Cortex of kidney (tissue), 1 donor: ENCODE measurements at places on chromosomes 6 and 20.

DNA sequence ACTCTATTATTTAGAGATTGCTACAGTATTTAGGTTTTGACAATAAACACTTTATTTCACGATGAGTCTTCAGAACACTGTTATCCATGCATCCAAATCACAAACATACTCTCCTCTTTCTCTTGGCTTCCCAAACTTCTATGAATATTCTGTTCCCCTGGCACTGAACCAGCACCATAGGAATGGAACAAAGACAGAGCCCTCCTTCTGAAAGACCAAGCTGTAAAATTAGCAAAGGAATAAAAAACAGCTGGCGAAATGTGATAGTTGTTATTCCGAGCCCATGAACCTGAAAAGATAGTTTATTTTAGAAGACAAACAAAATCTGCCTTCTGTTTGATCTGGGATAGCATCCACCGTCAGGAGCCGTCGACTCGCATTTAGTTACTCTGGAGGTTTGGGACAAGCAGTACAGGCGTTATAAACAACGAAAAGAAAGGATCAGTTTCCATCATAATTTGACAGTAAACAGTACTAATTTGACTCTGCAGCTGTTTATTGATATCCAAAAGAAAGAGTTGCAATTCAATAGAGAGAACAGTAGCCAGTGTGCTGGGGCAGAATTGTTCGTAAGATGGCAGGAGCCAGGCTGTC is 161.4 kb downstream of the CLIC5 start:
- DNase-seq, result no peak

- DNase-seq, result no peak
Observed at GRCh38 chr20:2680046-2680445, 12.5 kb upstream of the EBF4 start.

- DNase-seq, result no peak
Observed at GRCh38 chr6:85278466-85279035, 171.3 kb upstream of the NT5E start.

DNA sequence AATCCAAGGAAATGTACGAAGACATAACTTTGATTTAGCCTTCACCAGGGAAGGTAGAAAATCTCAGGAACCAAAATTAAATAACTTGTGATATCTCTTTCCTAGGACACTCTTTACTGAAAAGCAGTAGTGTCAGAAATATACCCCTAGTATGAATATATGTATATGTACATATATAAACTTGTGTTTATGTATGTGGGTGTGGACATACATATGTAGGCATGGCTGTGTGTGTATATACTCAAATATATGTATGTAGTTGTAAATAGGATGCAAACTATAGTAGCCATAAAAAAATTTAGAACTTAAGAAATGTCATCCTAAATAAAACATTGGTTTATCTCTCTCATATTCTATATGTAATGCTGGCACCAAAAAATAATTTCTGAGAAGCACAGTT is 500.8 kb downstream of the ADGRB3 start:
- DNase-seq, result no peak

GRCh38 chr6:8059129-8059528 is 5.1 kb downstream of the BLOC1S5 start:
- DNase-seq, result no peak

DNA sequence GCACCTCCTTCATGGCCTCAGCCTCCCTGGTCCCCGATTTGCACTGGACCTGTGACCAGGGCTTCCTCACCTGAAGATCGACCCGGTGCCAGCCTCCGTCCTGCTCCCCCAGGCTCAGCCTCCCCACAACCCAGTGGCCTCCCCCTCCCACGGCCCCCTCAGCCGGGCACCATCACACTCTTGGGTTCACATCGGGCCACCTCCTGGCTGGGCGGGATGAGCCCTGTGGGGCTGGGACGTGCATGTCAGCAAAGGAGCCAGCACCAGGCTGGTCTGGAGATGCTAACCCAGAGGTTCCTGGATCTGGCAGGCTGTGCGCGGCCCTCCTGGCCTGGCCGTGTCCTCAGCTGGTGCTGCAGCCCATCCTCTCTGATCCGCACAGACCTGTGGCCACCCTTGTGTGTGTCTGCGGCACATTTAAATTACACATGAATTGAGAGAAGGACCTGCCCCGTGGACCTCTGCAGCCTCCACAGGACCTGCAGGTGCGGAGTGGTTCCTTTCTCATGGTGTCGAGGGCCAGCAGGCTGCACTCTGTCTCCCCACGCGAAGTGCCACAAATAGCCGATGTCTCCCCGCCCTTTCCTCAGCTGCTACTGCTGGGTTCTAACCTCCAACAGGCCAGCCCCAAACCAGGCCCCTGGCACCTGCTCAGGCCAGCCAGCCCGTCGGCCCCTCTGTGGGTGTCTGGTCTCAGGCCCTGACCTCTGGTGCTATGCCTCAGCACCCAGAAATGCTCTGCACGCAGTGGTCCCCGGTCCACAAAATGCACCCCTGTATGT is 237.5 kb downstream of the ERMARD start:
- DNase-seq, result no peak

DNA sequence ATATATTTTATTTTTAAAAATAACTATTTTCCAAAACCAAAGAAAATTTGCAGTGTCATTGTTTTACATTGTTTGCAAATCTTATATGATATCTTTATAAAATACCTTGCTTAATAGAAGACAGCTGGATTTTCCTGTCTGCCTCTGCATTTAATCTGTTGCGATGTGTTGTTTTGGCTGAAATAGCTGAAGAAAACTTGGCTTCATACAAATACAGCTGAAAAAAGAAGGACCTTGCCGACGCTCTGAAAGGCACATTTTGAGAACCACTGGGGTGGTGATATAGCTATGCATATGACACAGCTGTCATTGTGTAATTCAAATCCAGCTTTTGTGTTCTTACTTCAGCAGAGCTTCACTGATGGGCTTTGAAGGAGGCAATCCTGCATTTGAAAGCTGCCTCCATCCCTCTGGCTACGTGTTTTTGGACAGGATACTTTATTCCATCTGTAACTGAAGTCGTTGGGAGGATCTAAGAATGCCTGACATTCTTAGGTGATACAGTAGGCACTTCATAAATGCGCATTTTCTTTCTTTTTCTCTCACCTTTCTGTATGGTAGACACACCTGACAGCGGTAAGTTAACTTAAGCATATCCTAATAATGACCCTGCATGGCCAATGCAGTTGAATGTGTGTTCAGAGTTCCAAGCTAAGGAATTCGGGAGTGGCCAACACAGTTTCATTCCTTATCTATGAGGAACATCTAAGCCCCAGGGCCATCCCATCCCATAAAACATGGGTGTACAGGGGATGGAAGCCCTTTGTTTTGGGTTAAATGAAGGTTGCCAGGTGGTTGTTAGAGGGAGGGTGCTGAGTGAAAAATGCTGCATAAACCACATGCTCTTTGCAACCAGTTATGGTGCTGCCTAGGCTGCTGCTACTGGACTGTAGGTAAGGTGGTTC is 213.0 kb downstream of the TFAP2A start:
- no peak for DNase-seq

DNA sequence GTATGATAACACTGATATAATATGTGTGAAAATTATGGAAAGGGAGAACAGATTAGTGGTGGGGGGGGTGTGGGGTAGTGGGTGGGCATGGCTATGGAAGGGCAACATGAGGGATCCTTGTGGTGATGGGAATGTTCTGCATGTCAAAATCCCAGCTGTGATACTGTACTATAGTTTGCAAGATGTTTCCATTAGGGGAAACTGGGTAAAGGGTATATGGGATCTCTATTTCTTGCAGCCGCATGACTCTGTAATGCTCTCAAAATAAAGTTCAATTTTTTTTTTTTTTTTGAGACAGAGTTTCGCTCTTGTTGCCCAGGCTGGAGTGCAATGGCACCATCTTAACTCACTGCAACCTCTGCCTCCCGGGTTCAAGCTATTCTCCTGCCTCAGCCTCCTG is 14.3 kb downstream of the ZBTB2 start:
- no peak for DNase-seq

DNA sequence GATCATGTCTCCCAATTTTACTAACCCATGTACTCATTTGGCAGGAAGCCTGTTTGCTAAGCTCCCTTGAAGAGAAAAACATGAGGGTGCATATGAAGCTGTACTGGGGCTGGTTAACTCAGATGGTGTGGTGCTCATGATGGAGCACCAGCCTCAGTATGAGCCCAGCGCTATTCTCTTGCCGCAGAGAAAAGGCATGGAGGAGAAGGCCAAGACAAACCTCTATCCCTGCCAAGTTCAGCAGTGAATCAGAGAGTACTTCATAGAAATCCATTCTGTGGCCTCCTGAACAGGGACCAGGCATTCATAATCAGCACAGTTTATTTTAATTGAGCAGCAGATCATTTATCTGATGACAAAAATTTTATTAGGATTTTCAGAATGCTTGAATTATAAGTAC is 398.1 kb downstream of the LMBRD1 start:
- DNase-seq, result no peak

DNA sequence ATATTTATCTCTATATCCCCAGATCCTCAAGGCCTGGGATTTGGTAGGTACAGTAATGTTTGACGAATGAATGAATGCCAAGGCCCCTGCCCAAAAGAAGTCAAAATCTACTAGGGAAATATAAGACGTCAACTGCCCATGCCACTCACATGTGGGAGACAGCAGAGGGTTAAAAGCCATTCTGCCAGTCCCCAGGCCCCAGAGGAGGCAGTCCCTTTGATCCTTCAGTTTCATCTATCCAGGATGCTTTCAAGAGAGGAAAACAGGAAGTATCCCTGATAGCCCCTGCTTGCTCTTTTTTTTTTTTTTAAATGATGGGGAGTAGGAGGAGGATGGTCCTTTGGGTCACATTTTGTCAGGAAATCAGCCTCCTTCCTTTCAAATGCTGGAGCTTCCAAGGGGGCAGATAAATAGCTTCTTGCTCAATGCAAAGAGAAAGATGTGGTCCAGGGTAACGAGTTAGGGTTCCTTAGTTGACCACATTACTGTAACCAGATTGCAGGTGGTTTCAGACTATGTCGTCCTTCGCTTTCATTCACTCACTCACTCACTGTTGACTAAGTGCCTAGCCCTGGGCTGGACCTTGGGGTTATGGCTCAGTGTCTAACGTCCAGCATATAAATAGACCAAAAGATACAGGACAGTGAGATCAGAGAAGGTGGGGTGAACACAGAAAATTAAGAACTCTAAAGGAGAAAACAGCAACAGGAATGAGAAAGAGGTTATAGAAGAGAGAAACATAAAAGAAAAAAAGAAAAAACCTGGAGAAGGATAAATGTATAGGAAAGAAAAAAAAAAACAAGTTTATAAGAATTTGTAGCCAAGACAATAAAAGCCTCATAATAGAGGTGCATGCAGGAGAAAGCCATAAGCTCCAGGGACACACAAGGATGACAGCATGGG is 64.6 kb upstream of the PIM1 start:
- no peak for DNase-seq

GRCh38 chr6:159493898-159494585 is 199.0 kb downstream of the SOD2 start:
- DNase-seq, result no peak

DNA sequence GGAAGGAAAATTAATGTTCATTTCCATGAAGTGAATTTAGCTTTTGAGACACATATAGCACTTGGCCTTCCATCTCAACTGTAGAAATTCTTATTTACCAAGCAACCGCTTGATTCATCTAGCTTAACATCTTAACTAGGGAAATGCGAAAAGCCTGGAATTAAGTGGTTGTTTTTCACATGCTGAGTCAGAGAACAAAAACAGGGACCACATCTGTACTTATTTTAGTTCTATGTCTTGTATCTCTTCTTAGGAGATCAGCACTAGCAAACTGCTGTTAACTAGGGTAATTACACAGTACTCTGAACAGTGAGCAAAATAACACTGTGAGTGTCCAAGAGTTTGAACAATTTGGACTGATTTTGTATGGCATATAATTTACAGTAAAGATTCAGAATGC is 590.9 kb upstream of the NRSN1 start:
- DNase-seq, result no peak

- DNase-seq, result no peak
Observed at GRCh38 chr6:72617721-72618120, 4.1 kb upstream of the KCNQ5 start.

GRCh38 chr6:2899596-2899995 is 3.5 kb downstream of the SERPINB9 start:
- DNase-seq, result no peak

GRCh38 chr6:45712076-45712475 is 303.6 kb downstream of the CLIC5 start:
- DNase-seq, result no peak

- DNase-seq, result no peak
Observed at GRCh38 chr6:77124604-77125003, 338.7 kb downstream of the HTR1B start.

- DNase-seq, result no peak
Observed at GRCh38 chr6:16413399-16413798, 175.0 kb downstream of the GMPR start.

GRCh38 chr6:123215211-123215610 is 219.2 kb downstream of the CLVS2 start:
- no peak for DNase-seq

DNA sequence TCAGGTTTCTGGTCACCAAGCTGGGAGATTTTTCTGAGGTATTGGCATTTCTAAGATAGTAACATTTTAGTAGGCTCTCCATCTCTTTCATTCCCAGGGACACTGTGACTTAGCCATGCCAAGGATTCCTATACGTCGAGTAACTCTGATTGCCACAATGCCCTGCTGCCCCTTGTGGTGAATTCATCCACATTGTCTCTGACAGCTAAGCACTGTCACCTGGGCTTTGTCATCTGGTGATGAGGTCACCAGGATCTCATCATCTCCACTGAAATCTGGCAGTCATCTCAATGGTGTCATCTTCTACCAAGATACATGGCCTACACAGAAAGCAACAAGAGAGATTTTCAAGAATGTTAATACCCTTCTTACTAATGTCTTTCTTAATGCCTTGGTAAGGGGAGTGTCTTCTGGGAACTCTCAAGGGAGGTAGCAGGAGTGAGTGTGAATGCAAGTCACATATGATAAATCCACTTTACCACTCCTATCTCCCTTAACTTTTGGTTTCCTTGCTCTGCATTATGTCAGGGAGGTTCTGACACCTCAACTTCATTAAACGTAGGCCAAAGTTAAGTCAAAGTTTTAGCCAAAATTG is 246.7 kb downstream of the CD109 start:
- no peak for DNase-seq

DNA sequence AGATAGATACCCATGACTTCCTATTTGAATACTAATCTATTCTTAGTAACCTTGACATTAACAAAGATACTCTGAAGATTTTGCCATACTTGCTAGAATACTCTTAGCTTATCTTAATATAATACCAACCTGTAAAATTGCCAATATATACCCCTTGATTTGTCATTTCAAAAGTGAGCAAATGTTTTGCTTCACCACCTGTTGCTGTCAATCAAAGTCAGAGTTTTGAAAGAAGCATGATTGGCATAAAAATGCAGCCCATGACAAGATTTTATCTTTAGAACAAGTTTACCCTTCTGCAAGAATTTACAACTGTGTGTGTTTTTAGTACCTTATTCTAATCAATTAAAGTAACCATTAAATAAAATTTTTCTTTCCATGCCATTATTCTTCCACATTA is 236.2 kb downstream of the TBX18 start:
- no peak for DNase-seq

DNA sequence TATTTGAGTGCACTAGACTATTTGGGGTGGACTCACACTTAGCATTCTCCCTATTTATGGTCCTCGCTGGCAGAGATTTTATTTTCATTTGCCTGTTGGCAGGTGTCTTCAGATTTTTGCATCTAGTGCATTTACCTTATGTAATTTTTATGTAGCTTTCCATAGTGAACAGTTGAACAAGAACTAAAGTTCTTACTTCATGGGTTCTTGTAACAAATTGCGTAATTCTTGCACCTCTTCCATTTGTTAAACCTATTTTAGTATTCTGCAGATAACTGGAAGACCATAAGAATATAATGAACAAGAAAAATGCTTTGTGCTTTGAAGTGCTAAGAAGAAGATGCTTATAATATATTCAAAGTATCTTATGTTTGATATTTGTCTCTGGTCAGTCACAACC is 252.8 kb upstream of the MMS22L start:
- DNase-seq, result no peak
